B cell (primary cell): ENCODE measurements at places on chromosomes 11 and 22. TPM values are rescaled to one million over a fixed set of nuclear protein-coding genes. Genes with fewer than 3 reads are reported as not detected.

SOX6 gene
- polyA plus RNA-seq, result not detected in 2 replicates

DNA sequence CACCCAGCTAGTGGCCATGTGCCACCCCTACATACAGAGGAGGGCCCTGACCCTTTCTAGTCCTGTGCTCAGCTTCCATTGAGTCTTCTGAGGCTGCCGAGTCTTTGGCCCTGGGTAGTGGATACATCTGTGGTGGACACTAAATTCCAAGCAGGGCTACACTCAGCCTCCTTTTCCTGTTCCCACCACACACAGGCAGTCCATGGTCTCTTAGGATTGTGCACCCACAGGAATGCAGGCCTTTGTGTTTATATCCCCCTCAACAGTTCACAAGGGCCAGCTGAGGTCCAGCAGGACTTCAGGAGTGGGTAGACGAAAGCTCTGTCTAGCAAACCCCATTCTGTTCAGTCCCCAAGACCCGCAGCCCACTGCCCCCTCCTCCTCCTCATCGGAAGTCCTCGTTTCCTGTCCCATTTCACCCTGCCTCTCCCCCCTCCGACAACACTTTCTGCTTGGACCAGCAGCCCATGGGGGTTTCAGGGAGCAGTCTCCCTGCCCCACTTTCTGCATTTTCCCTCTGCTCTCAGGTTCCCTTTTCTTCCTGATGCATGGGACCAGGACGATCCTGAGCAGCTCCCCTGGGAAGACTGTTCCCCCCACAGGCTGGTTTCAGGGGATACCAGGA, 91.8 kb downstream of the SWAP70 start:
- peak; percentile 53 for DNase-seq

DNA sequence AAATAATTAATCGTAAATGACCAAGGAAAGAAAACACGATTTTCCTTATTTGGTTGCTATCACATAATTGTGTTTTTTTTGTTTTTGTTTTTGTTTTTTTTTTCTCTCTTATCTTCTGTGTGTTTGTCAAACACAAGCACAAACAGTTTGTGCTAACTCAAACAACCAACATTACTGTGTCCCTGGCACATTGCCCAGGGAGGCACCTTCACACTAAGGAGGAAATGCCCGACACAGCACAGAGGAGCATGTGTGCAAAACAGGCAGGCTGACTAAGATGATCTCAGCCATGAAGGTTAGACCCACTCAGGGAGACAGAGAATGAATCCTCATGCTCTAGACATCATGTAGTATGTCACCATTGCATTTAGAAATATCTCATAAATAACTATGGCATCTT, 130.1 kb downstream of the SOX6 start:
- DNase-seq, result no peak

MRGPRE gene
- polyA plus RNA-seq, result not detected in 2 replicates

GRCh38 chr11:72927380-72927779, 113.2 kb downstream of the ATG16L2 start:
- no peak for DNase-seq

DNA sequence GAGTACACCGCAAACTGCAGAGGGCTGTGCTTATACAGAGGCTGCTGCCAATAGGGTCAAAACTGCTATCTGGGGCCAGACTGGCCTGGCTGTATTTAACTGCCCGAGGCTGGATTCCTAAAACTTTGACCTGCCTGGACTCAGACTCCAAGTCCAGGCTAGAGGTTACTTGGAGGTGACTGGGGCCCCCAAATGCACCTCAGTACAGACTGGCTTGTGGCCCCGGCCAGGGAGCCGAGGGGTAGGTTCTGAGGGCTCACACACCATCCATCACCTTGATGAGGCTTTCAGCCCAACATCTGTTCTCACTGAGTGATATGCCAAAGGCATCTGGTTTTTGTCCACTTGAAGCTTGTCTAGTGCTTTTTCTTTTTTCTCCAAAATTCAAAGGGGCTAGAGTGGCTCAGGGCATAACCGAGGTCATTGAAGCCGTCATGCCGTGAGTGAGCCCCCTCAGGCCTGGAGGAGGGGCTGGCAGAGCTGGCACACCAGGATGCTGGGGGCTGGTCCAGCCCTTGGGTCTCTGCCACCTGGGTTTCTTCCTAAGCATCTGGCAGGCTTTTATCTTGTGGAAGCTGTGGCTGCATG, 52.4 kb upstream of the TTLL12 start:
- no peak for DNase-seq

DNA sequence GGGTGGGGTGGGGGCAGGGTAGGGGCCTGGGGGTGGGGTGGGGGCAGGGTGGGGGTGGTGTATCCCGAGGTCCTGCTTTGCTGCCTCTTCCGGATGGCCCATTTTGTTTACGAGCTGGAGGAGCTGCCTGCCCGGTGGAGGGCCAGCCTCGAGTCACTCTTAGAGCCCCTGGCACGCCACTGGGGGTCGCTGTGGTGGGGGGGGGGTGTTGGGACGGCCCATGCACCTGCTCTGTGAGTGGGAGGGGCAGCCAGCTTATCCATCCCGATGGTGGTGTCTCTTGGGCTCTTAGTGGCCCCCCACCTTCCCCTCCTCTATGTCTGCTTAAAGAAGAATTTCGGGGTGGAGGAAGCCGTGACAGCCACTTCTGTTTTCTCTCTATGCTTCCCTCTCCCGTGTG, 24.6 kb downstream of the MRGPRD start:
- peak; percentile 53 for DNase-seq

AQP11 gene
- 0.16 and 0.19 TPM in 2 replicates for polyA plus RNA-seq

- no peak for DNase-seq
Measured at GRCh38 chr11:134762248-134763029, 350.4 kb upstream of the B3GAT1 start.
